Bone marrow (tissue), 2 donors: ENCODE measurements at places on chromosomes 2 and 18.
A peak's percentile ranks its signal among the peaks of the same experiment; 100 is the strongest.

GRCh38 chr2:156538083-156538504 is 101.9 kb downstream of the GPD2 start:
- DNase-seq = no peak

DNA sequence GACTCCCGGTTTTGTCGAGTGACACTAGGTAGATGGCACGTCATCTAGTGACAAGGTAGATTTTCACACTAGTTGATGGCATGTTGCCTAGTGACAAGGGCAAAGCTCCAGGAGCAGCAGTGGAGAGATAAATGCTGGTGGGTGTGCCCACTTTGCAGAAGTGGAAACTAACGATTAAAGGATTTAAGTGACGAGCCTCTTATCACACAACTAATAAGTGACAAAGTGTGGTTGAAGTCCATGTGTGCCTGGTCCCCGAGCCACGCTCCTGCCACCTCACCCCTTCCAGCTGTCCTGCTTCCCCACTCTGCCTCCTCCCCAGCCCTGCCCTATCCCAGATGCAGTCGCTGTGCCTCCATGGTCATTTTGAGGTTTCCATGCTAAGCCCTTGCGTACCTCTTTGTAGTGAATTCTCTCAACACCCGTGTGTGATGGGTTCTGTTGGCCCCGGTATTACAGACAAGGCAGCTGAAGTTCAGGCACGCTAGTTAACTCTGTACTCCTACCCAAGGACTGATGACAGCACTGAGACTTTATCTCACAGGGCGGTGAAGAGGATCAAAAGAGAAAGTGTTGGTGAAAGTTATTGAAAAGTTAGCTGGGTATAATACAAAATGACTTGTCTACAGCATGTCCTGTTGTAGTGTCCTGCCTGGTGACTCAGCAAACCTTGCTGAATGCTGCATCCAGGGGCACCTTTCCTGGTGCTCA is 113.4 kb upstream of the GLI2 start:
- DNase-seq = no peak

DNA sequence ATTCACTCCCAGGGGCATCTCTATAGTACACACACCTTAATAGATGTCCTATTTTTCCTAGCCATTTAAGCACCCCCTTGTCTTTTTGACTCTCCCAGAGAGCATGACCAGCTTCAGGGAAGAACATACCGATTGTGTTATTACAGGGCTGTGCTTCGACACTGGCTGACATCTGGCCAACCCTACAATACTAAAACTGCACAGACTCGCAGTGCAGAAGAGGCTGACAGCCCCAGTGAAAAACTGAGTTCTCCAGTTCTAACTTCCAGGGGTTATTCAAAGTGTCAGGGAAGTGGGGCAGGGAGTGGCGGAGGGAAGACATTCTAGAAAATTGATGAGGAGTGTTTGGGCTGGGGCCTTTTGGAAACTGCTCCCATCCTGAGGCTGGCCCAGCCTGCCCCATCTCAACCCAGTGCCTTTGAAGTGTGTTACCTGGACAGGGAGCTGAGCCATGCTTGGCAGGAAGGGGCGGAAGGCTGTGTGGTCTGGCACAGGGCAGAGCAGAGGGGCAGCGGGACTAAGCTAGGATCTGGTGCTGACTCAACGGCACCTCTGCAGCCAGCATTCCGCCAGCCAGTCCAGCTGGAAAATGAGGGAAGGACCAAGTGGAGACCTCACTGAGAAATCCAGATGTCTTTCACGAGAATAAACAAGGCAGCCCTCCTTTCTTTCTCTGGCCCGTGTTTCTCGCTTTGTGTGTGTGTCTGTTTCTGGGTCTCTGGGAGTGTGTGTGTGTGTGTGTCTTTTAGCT is 15.4 kb upstream of the IGFBP5 start:
- DNase-seq = no peak

DNA sequence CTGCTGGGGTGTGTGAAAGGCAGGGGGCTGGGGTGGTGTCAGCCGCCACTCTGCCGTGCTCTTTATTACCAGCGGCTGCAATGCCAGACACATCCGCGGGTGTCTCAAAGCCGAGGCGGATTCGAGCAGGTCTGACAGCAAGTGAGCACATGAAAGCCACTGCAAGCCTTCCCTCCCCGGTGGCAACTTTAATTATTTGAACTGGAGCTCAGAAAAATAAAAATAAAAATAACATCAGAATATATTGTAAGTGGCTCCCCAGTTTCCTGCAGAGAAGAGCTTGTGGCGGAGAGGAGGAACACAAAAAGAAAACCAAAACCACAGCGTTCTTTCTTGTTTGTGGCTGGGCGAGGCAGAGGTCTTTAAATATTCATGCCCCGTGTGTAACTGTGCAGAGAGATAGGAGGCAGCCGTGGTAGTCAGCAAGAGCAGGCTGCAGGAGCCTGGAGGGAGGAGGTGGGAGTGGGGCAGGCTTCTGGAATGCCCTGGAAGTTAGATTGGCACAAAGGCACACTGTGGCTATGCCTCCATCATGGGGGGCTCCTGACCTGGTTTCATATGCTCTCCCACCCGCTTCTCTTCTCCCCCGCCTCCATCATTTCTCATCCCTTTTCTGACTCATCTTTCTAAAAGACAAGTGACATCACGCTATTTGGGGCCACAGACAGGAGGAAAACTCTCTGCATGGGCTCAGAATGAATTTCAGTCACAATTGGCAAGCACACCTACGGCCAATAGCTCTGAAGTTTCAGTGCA is 199.8 kb downstream of the CLIP4 start:
- peak; percentile 10 for DNase-seq

GRCh38 chr18:49734836-49735235 is 78.5 kb downstream of the ACAA2 start:
- no peak for DNase-seq

DNA sequence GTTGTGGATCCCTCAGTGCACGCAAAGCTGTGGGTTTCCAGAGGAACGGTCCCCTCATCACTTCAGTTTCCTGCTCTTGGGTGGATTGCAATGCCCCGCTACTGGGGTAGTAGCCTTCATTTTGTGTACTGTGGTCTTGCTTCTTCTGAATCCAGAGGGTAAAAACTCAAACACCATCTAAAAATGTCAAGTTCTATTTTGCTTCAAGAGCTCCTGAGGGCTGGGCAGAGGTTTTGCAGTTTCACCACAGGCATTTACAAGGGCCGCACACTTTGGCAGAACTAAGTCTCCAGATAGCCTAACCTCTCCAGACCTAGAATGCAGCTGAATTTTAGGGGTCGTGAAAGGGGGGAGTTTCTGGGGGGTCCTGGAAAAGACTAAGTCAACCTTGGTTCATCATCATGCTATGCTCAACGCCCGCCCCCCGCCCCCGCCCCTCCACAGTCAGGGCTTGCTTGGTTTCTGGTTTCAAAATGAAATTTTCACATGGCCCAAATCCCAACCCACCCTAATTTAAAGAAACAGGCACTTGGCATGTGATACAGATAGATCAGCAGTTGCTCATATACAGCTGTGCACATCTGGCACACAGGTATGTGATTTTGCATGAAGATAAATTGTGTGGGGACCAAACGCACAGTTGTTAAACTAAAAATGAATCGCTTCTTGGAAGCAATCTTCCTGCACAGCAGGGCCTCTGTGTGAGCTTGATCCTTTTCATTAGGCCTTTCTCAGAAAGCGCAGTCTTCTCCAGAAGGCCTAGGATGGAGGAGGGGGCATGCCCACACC is 329.6 kb downstream of the OSR1 start:
- no peak for DNase-seq

- DNase-seq = no peak
Measured at GRCh38 chr2:175855236-175855635, 146.8 kb downstream of the LNPK start.

GRCh38 chr2:152620208-152620607 is 97.1 kb downstream of the PRPF40A start:
- no peak for DNase-seq

DNA sequence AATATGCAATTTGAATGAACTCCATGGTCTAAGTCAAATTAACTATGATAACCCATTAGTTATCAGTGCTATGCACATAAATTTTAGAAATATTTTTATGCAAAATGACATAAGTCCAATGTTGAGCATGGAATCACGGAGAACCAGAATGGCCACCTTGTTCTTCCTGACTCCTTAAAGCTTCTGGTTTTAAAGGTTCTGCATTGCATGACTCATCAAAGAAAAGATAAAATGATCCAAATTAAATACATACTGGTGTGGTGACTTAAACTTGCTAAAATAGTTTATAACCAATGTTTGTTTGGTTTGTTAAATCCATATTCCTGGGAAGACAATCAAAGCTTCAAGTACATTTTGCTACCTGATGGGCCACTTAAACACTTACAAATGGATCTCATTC is 1146.9 kb upstream of the NRXN1 start:
- DNase-seq = no peak

- no peak for DNase-seq
Measured at GRCh38 chr18:23283916-23284430, 148.7 kb downstream of the CABLES1 start.

- no peak for DNase-seq
Measured at GRCh38 chr2:109736177-109736827, 57.8 kb upstream of the RGPD5 start.

GRCh38 chr2:157442636-157443035 is 1.3 kb downstream of the CYTIP start:
- no peak for DNase-seq

DNA sequence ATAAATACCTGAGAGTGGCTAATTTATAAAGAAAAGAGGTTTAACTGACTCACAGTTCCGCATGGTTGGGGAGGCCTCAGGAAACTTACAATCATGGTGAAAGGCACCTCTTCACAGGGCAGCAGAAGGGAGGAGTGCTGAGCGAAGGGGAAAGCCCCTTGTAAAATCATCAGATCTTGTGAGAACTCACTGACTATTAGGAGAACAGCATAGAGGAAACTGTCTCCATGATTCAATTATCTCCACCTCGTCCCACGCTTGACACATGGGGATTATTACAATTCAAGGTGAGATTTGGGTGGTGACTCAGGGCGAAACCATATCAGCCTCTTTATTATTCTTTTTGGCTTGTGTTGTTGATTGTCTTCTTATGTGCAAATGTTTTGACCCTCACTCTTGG is 76.2 kb downstream of the WDR7 start:
- DNase-seq = no peak

DNA sequence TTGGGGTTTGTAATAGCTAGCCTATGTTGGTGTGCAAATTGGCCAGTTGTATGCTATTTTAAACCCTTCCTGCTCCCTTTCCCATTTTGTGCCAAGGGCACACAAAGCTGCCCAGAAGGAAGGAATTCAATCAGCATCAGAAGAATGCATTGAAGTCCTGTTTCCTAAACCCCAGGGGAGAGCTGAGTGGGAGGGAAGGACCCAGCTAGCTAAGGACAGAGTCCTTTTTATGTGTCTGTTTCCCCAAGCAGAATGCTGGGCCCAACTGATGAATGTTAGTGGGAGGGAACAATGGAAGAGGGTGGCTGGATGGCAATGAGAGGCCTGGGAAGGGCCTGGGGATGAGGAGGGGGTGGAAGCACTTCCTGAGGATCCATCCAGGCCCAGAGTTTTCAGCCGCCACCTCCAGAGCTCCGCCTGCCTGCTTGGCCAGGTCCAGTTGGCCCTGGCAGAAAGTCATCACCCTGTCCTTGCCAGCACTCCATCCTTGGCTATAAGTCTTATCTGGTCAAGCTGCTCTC is 32.7 kb downstream of the MEX3C start:
- DNase-seq = no peak

DNA sequence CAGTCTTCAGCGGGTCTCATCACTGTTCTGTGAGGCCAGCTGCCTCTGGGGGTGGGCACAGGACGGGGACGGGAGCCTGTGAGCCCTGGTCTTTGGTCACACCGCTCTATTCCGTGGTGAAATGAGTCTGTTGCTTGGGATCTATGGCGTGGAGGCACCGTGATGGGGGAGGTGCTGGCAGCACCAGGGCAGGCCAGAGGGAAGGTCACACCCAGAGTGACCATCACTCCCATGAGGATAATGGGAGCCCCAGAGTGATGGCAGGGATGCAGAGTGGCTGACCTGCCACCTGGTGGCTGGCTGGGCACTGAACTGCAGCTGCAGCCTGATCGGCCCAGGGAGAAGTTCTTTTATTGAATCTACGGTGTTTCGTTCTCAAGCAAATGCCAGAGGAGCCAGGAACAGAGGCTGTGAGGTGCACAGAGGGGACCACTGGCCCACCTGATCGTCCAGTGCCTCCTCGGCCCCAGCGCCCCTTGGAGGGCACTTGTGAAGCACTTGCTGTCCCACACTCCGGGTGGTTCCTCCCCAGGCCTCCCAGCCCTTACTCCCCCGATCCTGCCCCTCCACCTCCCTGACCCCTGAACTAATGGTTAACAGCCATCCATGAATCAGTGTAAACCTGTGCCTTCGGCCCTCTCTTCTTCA is 17.9 kb downstream of the KCNIP3 start:
- DNase-seq = no peak

GRCh38 chr2:172196768-172197431 is 94.2 kb upstream of the DLX2 start:
- peak; percentile 57 for DNase-seq

DNA sequence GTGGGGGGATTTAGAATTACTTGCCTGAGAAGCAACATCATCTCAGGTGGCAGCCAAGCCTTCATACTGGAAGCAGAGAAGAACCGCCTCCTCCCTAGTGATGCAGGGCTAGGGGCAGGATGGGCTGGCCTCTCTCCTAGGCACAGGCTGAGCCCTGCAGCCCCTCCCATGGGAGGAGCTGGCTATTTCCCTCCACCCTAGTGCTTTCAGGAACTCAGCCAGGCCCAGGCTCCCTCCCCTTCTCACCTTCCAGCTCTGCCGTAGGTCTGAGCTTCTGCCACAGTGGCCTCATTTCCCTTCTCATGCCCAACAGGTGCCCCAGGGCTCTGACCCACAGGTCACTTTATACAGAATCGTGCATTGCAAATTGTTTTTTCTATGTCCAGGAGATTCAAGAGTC is 31.0 kb downstream of the CENPA start:
- no peak for DNase-seq

DNA sequence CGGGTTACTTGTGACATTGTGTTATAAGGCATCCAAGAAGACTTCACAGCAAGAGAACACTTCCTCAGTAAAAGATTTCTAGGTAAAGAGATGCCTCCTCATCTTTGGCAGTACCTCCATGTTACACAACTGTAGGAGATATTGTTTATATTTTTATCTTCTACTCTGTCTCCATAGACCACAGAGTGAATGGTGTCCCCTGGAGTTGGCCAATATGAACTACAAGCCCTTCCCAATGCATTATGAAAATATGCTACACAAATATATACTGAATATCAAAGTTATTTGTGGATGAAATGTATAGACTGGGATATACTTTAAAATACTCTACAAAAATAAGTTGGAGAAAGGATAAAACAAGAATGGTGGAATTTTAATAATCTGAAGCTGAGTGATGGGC is 46.7 kb downstream of the MBOAT2 start:
- no peak for DNase-seq

GRCh38 chr2:174009488-174010223 is 44.5 kb upstream of the SP3 start:
- no peak for DNase-seq
